ENCODE measurements at places on chromosomes 6 and 20.

DNA sequence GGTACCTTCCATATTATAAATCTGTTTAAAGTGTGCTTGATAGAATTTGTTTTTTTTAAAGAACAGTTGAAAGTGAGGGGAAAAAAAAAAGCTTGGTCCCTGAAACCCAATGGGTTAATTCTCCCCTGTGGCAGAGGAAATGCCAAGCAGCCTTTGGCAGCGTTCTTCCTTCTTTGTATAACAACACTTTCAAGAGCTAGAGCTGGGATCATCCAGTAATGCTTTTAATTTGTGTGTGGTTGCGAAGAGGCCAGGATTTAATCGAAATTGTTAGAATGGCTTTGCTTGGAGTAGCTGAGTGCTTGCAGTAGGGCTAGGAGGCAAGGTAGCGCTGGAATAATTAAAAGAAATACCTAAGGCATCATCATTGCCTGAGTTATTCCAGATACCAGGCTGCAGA, 692.0 kb downstream of the DHX35 start:
- DNase-seq: no peak

DNA sequence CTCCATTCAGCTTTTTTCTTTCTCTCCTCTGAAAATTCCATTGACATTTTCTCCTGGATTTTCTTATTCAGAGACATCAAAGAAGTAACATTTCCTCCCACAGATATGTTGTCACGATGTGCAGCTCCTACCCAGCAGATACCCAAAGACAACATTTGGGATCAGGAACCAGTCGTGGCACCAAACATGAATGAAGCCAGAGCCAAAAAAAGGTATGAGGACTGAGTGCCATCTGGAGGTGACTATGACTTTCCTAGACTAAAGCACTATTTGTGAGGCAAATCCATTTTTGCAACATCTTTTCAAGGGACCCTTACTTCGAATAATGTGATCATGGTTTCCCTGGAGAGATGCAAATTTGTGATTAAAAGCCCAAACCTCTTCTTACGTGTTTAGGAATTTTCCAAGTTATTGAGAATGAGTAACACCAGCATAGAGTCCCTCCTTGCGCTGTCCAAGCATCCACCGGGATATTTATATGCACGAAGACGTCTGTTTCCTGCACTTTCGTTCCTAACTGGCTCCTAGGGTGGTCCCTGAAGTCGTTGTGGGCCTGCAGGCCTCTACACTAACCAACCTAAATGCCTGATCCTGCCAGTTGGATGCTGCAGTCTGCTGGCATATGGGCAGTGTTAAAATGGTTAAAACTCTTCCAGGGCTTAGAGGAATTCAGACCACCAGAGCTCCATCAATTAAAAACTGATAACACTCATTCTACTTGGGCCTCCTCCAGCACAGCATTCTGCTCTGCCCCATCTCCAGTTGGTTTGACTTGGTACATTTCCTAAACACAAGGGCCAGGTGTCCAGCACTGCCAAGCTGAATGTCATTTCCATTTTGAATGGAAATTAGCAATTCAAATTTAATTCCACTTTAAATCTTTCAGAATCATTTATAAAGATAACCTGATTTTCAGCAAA, 256.6 kb downstream of the C6orf118 start:
- DNase-seq: no peak

DNA sequence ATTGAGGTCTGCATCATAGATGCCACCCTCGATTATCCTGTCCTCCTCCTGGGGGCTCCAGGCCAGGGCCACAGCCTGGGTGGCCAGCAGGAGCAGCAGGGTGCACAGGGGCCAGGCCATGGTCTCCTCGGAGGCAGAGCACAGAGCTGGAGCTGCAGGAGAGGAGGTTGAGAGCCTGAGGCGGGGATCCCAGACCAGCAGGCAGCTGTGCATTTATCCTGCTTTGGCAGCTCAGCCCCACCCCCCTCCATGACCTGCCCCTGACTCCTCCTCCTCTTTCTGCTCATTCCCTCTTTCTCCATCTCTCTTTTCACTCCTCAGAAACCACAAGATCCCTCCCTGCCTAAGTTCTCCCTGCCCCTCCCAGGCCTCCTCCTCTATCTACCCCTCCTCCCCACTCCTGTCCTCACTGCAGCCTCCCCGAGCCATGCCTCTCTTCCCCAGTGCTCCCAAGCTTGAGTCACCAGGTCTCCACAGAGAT, at the start of gene CST2:
Gene CST2 (minus strand): TSS at position 189 of the 481 bp plus-strand sequence. CDS start 69 bp downstream, at position 120.
- no peak for DNase-seq

DNA sequence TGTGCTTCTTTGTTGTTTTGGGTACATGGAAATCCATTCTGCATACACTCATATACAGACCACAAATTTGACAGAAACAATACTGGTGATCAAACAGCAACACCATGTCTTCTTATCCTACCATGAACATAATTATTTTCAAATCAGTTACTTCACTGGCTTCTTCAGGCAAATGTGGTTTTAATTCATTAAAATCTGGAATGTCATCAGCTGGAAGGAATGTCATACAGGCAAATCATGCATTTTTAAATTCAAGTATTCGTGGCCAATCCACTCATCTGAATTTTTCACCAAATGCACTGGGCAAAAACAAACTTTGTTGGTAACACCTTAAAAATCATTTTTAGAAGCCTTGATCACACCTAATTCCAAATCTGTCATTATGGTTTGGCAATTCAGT, 59.3 kb downstream of the KIF6 start:
- no peak for DNase-seq

GRCh38 chr20:58403272-58403671, 14.2 kb downstream of the VAPB start:
- no peak for DNase-seq

GRCh38 chr6:90425161-90425641, 128.6 kb upstream of the BACH2 start:
- DNase-seq: no peak

DNA sequence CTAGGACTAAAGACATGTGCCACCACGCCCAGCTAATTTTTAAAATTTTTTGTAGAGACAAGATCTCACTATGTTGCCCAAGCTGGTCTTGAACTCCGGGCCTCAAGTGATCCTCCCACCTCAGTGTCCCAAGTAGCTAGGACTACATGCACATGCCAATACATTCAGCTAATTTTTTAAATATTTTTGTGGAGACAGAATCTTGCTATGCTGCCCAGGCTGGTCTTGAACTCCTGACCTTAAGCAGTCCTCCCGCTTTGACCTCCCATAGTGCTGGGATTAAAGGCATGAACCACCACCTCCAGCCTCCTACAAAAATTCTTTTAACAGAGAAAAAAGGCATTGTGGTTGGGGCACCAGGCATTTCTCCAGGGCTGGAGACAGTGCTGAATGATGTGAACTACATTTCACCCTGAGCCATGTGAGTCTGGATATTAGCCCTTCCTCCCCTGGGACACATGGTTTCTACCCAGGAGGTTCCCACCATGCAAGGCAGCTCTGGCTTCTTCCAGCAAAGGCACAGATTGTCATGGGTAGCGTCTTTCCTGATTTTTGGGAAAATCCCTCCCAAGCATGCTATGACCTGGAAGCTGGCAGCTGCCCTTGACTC, 36.3 kb upstream of the CMTR1 start:
- DNase-seq: no peak

GRCh38 chr20:56409521-56409920, 2.5 kb upstream of the CASS4 start:
- DNase-seq: no peak

GRCh38 chr6:12173661-12174060, 116.5 kb upstream of the EDN1 start:
- no peak for DNase-seq

DNA sequence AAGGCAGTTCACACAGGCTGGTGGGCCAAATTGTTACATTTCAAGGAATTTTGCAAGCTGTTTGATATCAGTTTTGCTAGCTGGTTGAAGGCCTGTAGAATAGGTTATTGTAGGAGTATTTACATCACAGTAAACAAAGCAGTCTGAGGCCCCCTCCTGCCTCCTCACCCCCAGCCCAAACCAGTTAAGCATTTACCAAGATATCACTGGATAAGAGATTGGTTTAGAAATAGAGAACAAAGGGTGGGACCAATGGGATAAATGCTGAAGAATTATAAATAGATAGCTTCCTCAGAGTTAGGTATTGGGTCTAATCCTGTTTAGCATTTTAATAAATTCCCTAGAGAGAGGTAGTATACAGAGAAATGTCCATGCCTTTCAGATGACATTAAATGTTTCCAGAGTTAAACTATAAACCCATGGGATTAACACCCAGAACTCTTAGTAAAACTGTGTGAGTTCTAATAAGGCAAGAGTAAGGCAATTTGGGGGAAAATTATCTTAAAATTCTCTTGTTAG, 2.3 kb upstream of the PHACTR2 start:
- DNase-seq: no peak

- DNase-seq: no peak
Measured at GRCh38 chr20:41424011-41424410, 57.4 kb upstream of the EMILIN3 start.
